DMS79 treated with DMSO at 0.1 percent for 48 hours (cell line): ENCODE measurements at places on chromosomes 16 and 17.

DNA sequence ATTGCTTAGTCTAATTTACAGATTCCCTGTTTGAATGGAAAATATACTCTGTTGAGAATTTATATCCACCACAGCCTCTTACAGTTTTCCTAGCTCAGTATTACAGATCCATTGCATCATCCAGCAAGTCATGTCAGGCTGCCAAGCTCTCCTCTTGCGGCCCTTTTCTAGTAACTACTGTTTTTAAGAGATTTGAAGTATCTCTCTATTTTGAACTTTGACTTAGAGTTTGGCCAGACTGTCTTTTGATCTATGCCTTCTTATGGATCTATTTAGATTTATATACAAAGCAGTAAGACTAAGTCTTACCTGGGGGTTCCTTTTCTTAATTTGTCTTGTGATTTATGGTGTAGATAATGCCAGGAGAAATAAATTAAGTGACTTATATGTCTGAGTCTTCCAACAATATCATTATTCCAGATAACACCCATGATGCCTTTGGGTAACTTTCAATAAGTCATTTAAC, 53.1 kb upstream of the ABCC11 start:
- DNase-seq: no peak

DNA sequence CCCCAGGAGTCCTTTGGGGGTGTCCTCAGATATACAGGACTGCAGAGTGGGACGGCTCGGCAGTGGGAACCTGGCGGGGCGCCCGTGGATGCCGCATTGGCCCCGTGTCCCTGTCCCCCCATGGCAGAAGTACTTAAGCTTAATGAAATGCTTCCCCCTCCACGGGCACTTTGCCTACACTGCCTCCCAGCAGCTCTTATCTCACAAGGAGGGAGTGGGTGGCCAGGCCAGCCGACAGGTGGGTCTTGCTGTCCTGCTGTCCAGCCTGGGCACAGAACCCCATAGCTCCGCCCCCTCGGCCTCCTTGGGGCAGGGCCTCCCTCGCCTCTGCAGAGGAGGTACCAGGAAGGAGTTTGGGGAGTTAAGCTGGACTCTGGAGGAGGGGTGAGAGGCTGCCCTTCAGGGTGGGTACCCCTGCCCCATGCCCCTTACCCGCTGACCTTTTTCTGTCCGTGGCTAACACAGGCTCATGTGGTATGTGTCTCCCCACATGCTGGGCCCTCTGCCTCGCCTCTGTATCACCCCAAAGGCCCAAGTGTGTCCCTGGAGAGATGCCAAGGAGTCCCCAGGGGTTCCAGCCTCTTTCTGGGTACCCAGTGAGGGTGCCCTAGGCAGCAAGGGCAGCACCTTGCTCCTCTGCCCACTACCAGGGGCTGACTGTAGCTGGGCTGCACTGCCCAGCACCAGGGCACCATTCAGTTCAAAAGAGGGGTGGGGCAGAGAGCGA, 8.7 kb downstream of the THRA start:
- DNase-seq: no peak

DNA sequence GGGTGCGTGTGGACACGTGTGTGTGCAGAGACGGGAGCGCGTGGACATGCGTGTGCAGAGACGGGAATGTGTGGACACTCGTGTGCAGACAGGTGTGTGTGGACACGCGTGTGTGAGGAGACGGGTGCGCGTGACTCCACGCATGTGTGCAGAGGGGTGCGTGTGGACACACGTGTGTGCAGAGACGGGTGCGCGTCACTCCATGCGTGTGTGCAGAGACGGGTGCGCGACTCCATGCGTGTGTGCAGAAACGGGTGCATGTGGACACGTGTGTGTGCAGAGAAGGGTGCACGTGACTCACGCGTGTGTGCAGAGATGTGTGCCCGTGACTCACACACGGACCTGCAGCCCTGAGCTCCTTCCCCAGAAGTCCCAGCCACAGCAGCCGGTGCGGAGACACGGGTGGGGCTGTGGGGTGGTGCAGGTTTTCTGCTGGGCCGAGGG, 2.2 kb upstream of the CD7 start:
- no peak for DNase-seq

- no peak for DNase-seq
Measured at GRCh38 chr16:12494661-12495060, 309.0 kb downstream of the CPPED1 start.

DNA sequence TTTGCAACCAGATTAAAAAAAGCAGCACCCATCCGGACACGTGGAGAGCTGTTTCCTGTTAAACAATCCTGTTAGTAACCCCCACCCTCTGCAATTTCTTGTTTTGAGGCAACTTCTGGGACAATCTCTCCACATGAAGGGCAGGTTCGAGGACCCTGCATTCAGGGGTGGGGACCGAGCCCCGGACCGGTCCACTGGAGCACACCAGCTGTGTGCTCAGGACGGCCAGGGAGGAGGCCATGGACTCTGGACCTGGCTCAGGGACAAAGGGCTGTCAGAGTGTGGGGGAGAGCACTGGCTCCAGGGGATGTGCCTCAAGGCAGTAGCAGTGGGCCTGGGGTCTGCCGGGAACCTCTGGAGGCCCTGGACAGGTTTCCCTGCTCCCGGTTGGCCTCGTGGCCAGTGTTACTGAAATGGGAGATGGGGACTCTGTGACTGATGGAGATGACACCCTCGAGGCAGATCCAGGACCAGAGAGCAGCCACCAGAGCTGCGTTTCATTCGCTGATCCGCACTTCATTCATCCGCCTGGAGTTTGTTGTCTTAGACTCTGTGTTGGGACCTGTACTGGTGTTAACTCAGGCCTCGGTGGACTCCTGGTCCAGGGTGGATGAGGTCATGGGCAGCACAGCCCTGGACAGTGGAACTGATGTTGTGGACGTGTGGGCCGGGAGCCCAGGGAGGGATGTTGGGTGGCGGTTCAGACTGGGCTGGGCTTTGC, 2.9 kb upstream of the CPNE7 start:
- DNase-seq: no peak

DNA sequence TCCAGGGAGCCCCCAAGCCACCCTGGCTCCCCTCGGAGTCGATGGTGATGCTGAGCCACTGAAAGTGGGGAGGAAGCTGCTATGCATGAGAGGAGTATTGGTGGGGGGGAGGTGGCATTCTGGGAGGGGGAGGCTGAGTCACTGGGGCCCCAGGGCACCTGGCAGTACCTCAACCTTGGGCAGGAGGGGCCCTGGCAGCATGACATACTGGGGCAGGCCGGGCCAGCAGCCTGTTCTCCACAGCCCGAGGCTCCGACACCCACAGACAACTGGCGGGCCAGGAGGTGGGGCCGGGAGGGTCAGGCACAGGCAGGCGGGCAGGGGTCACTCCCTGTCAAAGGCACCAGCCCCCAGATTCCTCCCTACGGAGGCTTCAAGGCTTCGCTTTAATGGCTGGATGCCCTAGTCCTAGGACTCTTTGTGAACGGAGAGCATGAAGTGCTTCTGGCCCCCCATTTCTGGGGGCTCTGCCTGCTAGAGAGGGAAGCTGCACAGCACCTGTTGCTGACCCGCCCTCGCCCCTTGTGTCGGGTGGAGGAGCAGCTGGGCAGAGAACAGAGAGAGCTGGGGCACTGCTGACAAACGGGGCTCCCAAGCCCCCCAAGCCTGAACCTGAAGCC, 928 bp downstream of the CASKIN2 start:
- DNase-seq: no peak

DNA sequence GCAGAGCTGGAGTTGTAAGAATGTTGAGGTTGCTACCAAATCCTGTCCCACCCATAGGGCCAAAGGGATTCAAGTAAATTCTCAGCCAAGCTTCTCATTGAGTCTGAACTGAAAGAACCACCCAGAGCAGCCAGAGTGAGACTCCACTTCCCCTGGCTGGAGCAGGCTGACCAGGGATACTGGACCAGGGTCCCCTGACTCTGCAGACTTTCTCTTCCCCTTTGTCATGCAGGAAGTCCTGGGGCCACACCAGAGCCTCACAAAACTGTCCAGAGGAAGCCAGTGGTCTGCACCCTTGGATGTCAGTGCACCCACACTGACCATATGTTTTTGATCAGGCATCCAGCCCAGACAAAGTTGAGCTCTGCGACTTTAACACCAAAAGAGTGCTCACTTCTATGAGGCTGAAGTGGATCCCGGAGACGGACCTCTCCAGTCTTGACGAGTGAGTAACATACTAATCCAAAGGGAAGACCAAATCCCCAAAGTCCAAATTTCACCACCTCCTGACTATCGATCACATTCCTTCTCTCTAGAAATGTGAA, 4.1 kb downstream of the NXN start:
- no peak for DNase-seq

- DNase-seq: no peak
Measured at GRCh38 chr16:86892509-86892908, 314.2 kb downstream of the FOXL1 start.

- peak; percentile 76 for DNase-seq
Measured at GRCh38 chr17:32298721-32299579, 33.3 kb downstream of the RHBDL3 start.

DNA sequence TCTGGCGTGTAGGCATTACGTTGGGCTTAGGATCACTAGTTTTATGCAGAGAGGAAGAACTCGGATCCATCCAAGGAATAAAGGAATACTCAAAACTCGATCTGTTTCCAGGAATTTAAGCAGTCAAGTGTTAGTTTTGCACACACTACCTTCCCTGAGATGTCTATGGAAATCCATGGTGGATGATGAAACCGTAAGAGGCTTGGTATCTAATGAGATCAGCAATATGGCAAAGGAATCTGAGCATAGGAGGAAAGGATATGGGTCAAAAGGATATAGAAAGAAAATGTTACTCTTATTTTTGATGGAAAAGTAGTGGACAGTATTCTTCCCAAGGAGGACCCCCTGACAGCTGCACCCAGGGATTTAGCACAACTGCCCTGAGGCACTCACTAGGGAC, 59.6 kb downstream of the SMG6 start:
- DNase-seq: no peak

- no peak for DNase-seq
Measured at GRCh38 chr17:38465391-38466345, 37.4 kb downstream of the ARHGAP23 start.

GRCh38 chr17:31472137-31472536, 80.7 kb downstream of the RAB11FIP4 start:
- no peak for DNase-seq

DNA sequence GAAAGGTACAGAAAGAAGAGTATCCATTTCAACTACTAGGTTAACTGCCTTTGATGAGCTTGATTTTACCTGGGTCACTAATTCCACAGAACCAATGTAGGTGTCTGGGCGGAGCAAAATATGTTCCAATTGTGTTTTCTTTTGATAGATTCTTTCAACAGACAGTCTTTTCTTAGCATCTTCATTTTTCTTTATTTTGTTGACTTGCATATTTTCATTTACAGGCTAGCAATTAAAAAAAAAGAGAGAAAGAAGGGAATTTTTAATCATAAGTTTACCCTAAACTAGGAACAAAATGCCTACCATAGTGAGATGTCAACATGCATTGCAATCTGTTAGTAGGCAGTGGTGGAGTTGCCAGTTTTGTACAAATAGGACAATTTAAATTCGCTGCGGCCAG, 1.0 kb downstream of the TOP2A start:
- no peak for DNase-seq

GRCh38 chr17:64658931-64659330, 3.2 kb downstream of the SMURF2 start:
- DNase-seq: no peak

DNA sequence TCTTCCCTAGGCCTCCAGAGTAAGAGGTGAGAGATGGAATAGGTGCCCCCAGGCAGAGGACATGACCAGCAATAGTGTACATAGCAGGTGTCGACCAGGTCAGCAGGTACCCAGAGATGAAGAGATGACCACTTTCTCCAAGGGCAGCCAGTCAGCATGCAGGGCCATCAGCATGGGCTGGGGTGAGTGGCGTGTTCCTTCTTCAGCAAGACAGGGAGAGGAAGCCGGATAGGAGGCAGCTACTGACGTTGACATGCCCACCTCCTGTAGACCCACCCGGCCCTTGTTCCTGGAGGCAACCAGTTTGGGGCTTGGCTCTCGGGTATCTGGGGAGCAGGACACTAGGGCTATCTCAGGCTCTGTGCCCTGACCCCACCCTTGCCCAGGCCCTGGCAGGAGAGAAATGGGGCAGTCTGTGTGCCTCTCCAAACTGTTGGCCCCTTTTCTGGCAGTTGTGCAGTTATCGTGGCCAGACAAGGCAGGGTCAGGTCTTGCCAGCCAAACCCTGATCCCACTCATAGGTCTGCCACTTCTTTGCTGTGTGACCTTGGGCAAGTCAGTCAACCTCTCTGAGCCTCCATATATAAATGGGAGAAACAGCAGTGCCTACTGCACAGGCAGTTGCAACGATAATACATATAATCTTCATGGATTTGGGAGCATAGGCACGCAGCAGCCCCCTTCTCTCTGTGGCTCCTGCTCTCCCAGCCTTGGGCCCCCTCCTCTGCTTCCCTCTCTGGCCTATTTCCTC, 1.4 kb upstream of the NDRG4 start:
- no peak for DNase-seq

DNA sequence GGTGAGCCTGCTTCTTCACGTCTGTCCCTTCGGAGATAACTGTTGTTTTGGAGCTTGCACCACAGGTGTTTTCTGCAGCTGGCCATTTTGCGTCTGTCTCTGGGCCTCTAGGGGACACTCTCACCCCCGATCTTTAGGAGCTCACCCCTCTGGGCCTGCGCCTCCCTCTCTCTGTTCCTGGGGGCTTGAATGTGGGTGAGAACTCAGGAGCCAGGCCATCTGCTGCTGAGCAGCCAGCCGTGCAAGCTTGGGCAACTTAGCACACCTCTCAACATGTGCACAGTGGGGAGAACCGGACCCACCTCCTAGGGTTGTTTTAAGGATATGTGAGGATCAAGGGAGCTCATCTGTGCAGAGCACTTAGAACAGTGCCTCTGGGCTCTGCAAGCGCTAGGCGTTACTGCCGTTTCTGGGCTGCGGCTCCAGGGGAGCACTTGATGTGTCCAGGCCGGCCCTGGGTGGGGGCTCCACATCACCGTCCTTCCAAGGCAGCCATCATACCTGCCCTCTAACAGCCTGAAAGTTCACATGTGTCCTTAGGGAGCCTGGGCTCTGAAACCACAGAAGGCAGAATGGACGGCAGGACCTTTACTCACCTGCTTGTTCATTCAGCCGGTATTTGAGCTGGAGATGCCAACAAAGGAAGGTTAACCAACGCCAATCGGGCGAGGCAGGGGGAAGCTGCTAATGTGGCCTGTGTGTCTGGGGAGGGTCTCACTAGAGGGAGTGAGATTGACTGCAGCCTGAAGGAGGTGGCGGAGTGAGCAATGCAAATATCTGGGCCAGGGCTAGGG, 66.3 kb downstream of the MRC2 start:
- peak; percentile 19 for DNase-seq

DNA sequence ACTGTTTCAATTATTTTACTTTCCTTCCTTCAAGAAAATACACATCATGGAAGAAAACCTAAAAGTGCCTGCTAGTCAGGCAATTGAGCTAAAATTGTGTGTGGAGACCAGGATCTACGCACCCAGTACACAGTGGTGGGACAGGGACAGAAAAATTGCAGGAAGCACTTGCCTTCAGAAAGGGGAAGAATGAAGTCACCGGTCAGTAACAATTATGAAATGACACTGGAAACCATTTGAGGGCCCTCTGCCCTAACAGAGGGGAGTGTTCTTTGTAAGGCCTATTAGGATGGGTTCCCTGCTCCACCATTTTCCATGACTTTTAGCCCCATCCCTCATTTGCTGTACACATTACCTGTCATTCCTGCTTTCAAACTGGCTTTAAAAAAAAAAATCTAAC, 4.5 kb upstream of the PHAF1 start:
- no peak for DNase-seq

- peak; percentile 52 for DNase-seq
Measured at GRCh38 chr16:11105038-11105903, 150.7 kb downstream of the SOCS1 start.

- no peak for DNase-seq
Measured at GRCh38 chr16:48608871-48609651, 919 bp downstream of the N4BP1 start.

- no peak for DNase-seq
Measured at GRCh38 chr16:52832771-52833170, 219.9 kb downstream of the CHD9NB start.

- DNase-seq: no peak
Measured at GRCh38 chr17:81111066-81111465, 54.2 kb upstream of the PVALEF start.
